ENCODE measurements at places on chromosomes 13 and 19.

GRCh38 chr19:35265900-35266519 lies 2.8 kb upstream of the USF2 start:
- DNase-seq: peak; percentile 13

DNA sequence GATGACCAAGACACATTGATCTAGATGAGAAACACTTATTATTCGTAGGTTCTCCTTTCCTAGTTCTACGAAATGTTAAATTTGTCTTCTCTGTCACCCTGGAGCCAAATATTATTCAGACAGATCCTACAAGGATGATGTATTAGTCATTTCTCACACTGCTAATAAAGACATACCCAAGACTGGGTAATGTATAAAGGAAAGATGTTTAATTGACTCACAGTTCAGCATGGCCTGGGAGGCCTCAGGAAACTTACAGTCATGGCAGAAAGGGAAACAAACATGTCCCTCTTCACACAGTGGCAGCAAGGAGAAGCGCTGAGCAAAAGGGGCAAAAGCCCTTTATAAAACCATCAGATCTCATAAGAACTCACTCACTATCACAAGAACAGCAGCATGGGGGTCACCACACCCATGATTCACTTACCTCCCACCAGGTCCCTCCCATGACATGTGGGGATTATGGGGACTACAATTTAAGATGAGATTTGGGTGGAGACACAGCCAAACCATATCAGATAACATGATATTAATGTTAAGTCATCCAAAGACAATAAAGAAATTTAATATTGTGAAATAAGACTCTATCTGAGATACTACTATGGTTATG lies 1248.8 kb upstream of the SLC10A2 start:
- no peak for DNase-seq

- peak; percentile 60 for DNase-seq
These were observed 3.7 kb upstream of the CSNK1A1L start for GRCh38 chr13:37109051-37109678.

GRCh38 chr13:41311406-41312175 lies 524 bp downstream of the NAA16 start:
- DNase-seq: peak; percentile 71

GRCh38 chr13:107516517-107516916 lies 698.8 kb downstream of the LIG4 start:
- DNase-seq: no peak

Measured in NCI-H69 (cell line).